ENCODE measurements at places on chromosomes 12 and 14.
A peak's percentile ranks its signal among the peaks of the same experiment; 100 is the strongest.

DNA sequence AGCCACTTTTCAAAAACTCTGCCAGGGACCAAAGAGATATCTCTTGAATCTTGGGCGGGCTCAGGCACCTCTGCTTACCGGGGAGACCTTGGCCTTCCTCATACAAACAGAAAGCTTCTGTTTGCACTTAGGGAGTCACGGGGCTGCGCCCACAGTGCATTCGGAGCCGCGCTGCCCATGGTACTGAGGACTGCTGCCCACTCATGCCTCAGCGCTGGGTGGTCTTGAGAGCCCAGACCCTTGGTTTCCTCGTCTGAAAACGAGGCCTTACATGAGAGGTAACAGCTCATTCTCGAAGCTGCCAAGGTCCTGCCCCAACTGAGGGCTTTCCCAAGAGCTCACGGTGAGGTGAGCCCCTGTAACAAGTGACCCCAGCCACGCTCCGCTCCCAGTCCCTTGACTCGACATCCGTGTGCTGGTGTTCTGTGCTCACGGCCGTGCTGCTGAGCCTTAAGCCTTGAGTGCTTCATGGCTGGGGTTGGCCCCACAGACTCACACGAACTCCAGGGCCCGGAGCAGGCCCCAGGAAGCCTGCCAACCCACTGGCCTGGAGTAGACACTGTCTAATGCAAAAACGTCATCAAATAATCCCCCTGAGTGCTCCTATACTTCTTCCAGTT, 47.4 kb upstream of the GPR68 start:
- no peak for DNase-seq

- DNase-seq, result peak; percentile 49
Measured at GRCh38 chr14:67722293-67722692, 20.6 kb downstream of the RDH12 start.

DNA sequence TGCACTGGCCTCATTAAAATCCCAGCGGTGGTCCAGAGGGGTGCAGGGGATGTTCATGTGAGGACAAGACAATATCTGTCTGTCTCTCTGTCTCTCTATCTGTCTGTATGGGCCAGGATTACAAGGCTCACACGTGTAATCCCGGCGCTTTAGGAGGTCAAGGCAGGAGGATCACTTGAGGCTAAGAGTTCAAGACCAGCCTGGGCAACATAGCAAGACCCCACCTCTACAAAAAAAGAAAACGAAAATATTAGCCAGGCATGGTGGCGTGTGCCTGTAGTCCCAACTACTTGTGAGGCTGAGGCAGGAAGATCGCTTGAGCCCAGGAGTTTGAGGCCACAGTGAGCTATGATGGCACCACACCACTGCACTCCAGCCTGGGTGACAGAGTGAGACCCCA, 117.1 kb downstream of the PHETA1 start:
- no peak for DNase-seq

- no peak for DNase-seq
Measured at GRCh38 chr12:13116259-13116658, 12.8 kb upstream of the GSG1 start.
